ENCODE measurements at places on chromosomes 13 and 19.

DNA sequence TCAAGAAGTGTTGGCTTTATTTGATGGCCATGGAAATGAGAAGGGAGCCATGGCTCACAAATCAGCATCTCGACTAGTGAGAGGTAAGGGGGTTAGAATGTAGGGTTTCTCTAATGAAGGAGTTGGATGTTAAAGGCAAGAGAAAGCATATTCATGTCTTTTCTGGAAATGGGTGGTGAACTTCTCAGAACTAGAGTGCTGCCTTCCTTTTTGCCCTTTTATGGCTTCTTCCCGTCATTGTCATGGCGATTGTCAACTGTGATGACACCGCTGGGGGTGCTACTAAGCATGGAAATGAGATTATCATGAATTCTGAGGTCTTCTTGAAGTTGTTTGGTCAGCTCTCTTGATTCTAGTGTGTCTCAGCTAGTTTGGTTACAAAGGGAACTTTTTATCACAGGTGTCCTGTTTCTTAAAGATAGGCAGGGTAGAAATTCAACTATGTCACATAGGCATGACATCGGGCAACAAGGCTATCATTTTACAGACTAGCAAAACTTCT, 180.4 kb downstream of the LIG4 start:
- no peak for DNase-seq

DNA sequence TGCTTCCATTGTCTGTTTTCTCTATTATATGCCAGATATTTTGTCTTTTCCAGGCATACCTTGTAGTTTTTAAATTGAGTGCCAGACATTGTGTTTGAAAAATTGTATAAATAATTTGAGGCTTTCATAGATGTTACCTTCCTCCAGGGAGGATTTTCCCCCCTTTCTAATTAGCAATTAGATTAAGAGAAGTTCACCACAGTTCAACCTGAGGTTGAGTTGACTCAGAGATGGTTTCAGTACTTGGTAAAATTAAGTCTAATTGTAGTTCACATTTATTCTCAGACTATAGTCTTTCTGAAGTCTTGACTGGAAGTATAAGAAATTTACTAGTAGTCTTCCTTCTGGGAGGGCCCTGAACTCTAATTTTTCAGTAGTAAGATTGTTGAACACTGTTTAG, 104.1 kb upstream of the SCEL start:
- no peak for DNase-seq

- DNase-seq = no peak
Measured at GRCh38 chr13:23445794-23446193, 12.3 kb upstream of the SACS start.

GRCh38 chr19:1481893-1482360, 2.9 kb upstream of the C19orf25 start:
- no peak for DNase-seq

DNA sequence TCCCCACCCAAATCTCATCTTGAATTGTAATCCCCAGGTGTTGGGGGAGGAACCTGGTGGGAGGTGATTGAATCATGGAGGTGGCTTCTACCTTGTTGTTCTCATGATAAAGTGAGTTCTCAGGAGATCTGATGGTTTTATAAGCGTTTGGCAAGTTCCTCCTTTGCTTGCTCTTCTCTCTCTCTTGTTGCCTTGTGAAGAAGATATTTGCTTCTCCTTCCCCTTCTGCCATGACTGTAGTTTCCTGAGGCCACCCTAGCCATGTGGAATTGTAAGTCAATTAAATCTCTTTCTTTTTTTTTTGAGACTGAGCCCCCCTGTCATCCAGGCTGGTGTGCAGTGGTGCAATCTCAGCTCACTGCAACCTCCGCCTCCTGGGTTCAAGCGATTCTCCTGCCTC, 34.4 kb downstream of the VSTM1 start:
- no peak for DNase-seq

GRCh38 chr19:56637976-56638555, 4.9 kb upstream of the SMIM17 start:
- DNase-seq = no peak

DNA sequence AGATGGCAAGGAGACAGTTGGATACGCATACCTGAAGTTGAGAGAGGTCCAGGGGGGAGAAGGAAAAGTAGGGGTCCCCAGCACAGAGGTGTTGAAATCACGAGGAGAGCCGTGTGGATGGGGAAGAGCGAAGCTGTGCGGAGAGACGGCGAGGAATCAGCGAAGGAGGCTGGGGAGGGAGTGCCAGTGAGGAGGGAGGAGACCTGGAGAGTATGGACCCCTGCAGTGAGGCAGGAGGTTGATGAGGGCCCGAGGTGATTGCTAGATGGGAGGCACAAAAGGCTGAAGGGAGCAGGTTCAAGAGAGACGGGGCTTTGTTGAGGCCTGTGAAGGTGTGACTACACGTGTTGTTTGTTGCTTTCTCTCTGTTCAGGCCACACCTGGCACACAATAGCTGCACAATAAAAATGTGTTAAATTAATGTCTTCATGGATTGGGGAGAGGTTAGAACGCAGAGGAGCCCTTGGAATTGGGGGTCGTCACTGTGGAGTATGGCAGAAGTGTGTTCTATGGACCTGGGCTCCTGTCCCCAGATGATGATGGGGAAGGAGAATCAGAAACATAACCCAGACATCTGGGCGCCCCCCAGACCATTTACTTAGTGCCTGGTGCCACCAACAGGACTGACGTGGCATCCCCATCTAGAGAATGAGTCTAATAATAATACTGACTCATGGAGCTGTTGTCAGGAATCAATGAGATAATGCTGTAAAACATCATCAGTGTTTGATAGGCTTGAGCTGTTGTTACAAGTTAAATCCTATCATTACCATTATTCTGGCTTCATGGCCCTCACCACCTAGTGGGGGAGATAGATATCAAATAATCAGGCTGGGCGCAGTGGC, 137.5 kb downstream of the SIPA1L3 start:
- DNase-seq = no peak

GRCh38 chr13:38321654-38322053, 28.0 kb upstream of the UFM1 start:
- no peak for DNase-seq

DNA sequence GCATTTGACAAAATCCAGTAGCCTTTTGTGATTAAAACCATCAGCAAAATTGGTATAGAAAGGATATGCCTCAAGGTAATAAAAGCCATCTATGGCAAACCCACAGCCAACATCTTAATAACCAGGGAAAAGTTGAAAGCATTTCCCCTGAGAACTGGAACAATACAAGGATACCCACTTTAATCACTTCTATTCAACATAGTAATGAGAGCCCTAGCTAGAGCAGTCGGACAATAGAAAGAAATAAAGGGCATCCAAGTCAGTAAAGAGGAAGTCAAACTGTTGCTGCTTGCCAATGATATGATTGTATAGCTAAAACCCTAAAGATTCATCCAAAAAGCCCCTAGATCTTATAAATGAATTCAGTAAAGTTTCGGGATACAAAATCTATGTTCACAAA, 1510.3 kb downstream of the PCDH9 start:
- DNase-seq = no peak

DNA sequence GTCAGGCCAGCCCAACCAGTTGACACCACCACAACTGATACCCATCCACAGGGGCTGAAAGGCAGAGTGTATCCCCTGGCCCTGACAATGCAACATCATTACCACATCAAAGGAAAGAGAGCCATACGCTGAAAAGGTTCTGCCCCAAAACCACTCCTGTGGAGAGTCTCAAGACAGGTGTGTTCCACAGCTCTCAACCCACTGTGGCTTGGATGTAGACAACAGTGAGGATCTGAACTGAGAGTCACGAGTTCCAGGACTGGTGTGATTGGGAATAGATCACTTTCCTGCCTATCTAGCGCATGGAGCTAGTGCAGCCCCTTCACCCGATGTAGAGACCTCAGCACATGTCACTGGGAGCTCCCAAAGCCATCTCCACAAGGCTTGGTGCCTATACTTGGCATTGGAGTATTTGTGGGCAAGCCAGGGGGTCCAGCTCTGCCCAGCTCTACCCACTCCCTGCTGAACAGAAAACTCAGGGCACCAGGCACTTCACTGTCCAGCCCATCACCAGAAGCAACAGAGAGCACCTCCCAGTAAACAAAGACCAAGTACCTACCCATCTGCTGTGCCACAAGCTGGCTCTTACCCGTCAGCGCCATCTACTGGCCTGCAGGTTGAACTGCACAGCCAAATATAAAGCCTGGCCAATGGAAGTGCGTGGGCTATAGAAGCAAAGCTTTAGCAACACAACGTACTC, 579.5 kb downstream of the UQCRFS1 start:
- DNase-seq = peak; percentile 36

- no peak for DNase-seq
Measured at GRCh38 chr13:27599096-27599495, 21.2 kb downstream of the LNX2 start.

DNA sequence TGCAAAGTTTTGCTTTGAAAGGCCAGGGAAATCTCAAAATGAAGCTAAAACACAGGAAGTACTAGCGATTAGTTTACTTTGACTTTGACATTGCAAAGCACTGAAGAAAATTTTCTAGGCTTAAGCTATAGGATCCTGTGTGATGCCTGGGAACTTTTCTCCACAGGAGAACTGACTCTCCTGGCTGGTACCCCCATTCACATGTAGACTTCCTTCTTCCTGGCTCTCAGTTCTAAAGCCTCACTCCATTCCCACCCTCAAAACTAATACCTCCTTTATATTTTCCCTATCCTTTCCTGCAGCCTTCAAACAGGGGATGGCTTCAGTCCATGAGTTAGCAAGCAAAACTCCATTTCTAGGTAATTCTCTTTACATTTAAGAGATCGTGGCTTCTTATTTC, 189.5 kb downstream of the SLITRK1 start:
- DNase-seq = no peak

DNA sequence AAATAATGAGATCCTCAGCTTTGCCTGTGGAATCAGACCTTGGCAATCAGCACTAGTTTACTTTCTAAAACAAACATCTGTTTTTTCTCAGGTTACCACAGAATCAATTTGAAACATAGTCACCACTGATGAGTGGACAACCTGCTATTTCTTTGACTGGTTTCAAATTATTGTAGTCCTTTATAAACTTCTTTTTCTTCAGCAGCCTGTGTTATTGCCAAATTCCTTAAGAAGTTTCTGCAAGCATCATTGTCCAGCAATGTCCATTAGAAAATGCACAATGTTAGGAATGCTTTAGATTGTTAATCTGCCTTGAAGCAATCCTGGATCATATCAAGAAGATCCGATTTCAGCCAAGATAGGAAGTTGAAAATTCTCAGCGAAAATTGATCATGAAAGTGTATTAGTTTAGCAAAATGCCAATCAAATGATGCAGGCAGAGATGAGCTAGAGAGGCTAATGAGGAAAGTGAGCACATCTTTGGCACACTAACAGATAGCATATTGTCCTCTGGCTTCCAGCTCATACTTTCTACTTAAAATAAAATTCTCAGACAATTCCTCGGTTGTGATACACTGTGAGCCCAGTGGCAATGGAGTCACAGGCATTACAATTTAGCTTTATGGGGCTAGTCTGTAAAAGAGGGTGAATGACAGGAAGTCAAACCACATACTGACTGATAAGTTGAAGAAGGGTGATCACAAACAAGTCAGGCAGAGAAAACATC, 270.6 kb downstream of the SLITRK6 start:
- no peak for DNase-seq

- DNase-seq = no peak
Measured at GRCh38 chr19:46915386-46915785, 54.6 kb downstream of the ARHGAP35 start.

- DNase-seq = no peak
Measured at GRCh38 chr19:1167687-1168571, 6.1 kb downstream of the SBNO2 start.

DNA sequence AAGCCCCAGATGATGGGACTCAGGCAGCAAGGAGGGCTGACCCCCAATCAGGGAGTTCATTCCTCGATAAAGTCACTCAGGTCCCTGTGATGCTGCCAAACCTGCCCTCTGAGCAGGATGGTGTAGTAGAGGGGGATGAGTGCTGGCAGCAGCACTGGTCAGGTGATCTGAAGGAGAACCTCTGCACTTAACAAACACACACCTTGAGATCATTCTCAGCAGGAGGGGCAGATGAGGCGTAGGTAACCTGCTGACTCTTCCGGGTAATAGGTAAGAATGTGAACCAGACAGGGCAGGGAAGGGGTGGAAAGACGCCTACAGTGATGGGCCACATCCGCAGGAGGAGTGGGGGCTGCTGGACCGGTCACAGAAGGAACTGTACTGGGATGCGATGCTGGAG, 3.2 kb downstream of the ZNF446 start:
- DNase-seq = no peak

- no peak for DNase-seq
Measured at GRCh38 chr19:29187676-29188075, 25.3 kb downstream of the UQCRFS1 start.

DNA sequence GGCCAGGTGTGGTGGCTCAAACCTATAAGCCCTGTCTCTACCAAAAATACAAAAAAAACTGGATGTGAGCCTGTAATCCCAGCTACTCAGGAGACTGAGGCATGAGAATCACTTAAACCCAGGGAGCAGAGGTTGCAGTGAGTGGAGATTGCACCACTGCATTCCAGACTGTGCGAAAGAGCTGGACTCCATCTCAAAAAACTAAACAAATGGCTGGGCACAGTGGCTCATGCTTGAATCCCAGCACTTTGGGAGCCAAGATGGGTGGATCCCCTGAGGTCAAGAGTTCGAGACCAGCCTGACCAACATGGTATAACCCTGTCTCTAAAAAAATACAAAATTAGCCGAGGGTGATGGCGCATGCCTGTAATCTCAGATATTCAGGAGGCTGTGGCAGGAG, 34.9 kb upstream of the ZNF83 start:
- no peak for DNase-seq

GRCh38 chr19:49999371-50000010, 25.7 kb downstream of the VRK3 start:
- no peak for DNase-seq

DNA sequence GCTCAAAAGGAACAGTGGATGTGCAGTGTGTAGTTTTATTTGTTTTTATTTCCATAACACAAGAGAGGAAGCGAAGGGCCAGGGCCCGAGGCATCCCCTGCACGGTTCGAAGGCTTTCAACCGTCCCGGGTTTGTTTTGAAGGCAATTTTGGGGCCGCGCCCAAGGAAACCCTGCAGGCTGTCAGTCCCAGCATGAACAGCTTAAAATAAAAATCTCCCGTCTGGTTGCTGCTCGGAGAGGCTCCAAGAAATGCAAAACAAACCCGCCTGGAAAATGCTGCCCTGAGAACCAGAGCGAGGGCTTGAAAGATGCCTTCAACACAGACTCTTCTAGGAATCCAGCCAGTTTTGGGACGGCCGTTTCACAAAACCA, 16.0 kb downstream of the LSM4 start:
- DNase-seq = peak; percentile 34

DNA sequence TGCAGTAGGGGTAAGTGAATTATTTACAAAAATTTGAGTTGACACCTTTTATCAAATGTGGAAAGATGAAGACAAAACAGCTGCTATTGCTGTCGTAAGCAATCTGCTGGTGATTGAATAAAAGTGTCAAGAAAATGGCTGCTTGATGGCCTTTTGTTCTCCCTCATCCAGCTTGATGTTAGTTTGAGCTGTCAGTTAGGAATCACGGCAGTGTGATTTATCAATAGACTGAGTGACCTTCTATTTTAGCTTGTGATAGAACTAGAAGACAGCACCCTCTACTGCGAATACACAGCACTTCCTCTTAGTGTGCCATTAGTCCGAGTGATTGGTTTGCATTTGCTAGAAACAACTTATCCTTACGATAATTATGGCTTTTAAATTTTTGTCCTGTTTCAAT, 76.3 kb downstream of the MZT1 start:
- DNase-seq = no peak

Measured in CD4-positive, alpha-beta T cell (primary cell).